ENCODE measurements at places on chromosomes 6 and 20.

GRCh38 chr6:149190224-149190831 is 127.2 kb upstream of the TAB2 start:
- DNase-seq, result no peak

GRCh38 chr6:42038163-42038562 is 12.2 kb upstream of the TAF8 start:
- DNase-seq, result no peak

DNA sequence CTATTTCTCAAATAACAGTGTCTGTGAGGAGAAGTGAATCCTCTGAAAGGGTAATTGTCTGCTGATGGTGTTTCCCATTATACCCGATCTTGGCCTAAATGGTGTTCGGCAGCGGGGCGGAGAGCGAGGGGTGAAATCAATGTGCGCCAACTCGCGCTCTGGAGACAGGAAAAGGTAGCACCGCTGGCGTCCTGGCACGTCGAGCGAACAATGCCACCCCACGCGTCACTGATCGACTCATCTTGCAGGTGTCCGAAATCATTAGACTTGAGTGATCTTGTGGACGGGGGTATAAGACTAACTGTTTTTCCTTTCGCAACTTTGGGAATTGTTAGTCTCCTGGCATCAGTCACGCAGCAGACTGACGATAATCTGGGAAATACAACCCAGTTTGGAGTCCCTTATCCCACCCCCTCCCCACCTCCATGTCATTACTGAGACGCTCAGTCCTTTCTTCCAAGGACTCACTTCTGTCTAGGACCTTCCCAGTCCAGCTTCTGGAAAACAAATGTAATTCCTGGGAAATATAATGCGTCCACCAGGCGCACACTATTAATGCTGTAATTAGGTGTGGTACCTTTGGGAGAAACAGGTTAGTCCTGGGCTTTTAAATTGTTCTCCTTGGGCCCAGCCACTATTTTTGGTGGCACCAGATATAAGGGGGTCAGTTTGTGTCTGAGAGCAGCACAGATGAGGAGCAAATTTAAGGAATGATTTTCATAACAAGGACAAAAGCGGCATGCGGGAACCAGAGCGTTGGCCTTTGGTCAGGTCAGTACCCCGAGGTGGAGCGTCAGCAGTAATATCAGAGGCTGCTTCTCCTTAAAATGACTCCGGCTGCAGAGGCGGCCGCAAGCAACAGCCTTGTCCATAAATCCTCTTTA is 2.3 kb downstream of the LINC00237 start:
- DNase-seq, result no peak

- no peak for DNase-seq
Measured at GRCh38 chr6:123925350-123925749, 121.7 kb downstream of the NKAIN2 start.

DNA sequence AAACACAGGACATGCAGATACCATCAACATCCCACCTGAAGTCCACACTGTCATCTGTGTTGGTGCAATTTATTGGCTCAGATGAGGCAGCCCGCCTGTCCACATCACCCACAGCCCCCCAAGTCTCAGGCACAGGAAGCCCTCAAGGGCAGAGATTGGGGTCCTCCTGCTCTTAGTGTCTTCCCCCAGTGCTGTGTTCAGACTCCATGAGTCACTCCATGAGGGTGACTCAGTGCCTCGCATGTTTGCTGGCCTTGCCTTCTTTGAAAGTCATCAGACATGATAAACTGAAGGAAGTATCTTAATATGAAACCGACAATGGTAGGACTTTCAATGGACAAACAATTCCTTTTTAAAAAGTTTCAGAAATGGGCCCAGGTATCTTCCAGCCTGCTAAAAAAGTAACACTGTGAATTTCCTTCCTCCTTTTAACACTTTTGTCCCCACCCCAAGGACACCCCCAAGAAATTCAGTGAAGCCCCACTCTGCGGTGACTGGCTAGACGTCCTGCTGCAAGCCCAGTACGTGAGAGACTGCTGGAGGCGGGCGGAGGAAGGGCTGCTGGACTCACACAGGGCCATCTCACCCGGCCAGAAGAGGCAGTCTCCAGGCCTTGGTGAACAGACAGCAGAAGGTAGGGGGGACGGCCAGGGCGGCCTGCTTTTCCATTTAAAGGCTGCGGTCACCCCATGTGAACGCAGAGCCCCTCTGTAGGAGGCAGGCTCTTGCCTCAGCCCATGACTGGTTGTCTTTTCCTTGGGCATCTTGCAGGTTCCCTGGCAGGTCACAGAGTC is 43.0 kb upstream of the KCNK16 start:
- no peak for DNase-seq

DNA sequence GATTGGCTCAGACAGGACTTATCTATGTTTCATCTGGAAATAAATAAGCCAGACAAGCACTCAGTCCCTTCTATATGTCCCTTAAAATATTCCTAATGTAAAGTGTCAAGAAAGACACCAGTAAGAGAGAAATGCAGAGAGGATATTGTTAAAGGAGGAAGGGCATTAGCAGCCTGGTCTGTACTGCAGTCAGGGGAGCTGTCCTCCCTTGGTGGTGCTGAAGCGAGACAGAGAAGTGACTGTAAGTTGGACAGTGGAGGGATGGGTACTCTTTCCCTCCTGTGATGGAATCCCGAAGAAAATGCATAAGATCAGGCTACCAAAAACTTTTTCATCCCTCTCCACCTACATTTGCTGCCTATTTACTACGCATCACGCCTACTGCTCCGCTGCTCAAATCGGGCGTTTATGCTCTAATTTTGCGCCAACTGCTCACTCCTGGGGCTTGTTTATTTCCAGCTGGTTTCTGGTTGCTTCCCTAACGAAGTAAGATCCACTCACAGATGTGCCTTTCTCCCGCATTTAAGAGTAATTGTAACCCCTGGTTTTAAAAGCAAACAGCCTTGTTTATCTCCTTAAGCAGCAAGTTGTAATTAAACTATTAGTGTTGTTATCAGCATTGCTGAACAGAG is 35.2 kb downstream of the PHACTR1 start:
- DNase-seq, result no peak

DNA sequence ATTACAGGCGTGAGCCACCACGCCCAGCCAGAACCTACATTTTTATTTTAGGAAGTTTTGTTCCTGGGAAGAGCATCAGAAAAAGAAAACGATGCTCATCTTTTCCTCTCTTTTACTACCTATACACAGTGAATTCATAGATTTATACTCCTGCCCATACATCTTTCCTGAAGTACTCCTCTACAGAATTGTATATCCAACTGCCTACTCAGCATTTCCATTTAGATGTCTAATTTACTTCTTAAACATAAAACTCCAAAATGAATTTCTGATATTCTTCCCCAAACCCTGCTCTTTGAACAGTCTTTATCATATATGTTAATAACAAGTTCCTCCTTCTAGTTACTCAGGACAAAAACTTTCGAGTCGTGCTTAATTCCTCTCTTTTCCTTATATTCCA is 39.8 kb upstream of the RSPO3 start:
- DNase-seq, result no peak

- peak; percentile 82 for DNase-seq
Measured at GRCh38 chr20:32727683-32728082, 15.6 kb downstream of the COMMD7 start.

- no peak for DNase-seq
Measured at GRCh38 chr20:15923030-15923776, 650.0 kb downstream of the KIF16B start.

- no peak for DNase-seq
Measured at GRCh38 chr6:154891901-154892300, 103.2 kb upstream of the TIAM2 start.

DNA sequence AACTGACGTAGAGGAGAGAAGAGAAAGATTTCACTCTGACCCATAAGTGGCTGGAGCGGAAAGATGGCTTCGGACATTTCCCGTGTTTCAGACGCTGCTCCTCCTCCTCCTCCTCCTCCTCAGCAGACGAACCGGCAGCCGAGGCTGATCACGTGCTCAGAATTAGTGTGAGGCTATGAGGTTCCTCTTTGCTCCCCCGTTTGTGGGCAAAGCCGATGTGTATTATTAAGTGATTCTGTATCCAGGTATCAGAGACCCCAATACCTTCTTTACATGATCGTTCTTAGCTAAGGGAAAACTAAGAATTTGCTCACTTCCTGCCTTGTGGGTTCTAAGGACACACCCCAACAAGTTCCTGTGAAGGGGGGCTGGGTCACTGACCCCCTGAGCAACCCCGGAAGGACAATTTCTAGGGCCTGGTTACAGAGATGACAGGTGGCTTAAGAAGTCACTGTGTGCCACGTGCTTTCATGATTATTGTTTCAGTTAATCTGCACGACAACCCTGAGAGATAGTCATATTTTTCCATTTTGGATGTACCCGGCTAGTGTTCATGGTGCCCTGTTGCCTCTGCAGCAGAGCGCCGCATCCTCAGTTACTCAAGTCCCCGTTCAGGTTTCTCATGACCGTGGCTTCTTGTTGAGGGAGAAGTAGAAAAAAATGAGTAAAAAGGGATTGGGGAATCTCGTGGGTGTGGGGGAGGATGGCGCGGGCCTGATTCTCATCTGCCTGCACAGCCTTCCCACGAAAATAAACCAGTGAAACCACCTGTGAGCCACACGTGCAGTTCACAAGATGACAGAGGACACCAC is 671.8 kb downstream of the QKI start:
- DNase-seq, result no peak

DNA sequence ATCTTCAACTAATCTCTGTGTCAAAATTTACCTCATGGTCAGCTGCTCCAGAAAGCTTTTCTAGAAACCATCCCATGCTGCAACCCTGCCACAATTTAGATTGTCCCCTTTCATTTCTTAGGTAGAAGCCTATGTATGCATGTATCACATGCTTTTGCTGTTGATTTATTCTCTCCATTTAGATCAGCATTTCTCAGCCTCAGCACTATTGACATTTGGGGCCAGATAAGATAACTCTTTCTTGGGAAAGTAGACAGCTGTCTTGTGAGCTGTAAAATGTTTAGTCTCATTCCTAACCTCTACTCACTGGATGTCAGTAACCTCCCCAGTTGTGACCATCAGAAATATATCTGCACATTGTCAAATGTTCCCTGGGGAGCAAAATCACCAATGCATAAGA is 99.0 kb downstream of the PLCB1 start:
- no peak for DNase-seq

GRCh38 chr6:147156799-147157382 is 47.3 kb upstream of the STXBP5 start:
- DNase-seq, result no peak

DNA sequence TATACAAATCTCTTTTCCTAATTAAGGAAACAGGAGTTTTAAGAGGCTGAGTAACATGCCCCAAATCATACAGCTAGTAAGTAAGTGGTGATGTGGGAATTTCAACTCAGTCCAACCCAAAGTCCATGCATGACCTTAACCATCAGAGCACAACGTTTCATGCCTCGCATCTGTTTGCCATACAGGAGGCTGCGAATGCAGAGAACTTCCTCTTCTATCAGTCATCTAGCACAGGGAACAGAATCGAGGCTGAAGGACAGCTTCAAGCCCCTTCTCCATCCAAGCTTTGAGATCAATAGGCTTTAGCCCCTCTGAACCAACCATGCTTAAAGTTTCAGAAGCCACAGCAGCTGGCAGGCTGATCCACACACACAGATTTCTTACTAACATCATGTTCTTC is 113.2 kb downstream of the MAFB start:
- no peak for DNase-seq

DNA sequence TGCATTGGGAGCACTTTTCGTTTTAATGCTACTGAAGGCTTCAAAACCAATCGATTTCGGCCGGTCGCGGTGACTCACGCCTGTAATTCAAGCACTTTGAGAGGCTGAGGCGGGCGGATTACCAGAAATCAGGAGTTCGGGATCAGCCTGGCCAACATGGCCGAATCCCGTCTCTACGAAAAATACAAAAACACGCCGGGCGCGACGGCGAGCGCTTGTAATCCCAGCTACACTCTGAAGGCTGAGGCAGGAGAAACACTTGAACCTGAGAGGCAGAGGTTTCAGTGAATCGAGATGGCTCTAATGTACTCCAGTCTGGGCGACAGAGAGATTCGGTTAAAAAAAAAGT is 58.4 kb downstream of the TRIM38 start:
- DNase-seq, result no peak

DNA sequence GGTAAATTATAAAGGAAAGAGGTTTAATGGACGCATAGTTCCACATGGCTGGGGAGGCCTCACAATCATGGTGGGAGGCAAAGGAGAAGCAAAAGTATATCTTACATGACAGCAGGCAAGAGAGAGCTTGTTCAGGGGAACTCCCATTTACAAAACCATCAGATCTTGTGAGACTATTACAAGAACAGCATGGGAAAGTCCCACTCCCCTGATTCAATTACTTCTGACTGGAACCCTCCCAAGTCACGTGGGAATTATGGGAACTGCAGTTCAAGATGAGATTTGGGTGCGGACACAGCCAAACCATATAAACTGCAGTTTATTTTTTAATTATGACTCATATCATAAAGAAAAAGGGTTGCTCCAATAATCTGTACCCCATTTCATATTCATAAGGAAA is 22.3 kb upstream of the HLA-DQA2 start:
- no peak for DNase-seq

DNA sequence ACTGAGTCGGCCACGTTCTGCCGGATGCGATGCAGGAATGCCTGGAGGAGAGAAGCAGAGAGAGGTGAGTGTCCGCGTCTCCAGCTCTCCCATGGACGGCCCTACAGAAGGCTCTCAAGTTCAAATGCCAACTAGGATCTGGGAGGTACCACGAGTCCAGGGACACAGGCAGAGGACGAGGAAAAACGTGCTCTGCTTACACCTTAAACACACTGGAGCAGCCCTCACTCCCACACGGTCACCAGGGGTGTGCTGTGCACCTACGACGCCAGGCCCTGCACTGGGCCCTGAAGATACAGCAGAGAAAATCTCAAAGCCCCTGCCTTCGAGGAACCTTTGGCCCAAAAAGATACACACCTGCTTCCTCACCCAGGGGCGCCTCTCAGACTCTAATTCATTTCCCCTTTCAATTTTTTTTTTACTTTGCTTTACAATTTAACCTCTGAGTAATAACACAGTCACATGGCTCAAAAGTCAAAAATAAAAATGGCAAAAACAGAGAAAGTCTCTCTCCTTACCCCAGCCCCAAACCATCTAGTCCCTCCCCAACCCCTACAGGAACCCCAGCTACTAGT is 79.9 kb downstream of the PREX1 start:
- DNase-seq, result no peak
